NCI-H446 (cell line): ENCODE measurements at places on chromosomes 4 and X.

GRCh38 chrX:136028383-136028984 is 43.2 kb downstream of the SLC9A6 start:
- peak; percentile 34 for DNase-seq

- DNase-seq = no peak
Measured at GRCh38 chrX:38985375-38985774, 184.1 kb downstream of the MID1IP1 start.

GRCh38 chrX:154378059-154378798 is 866 bp upstream of the EMD start:
- peak; percentile 52 for DNase-seq

- no peak for DNase-seq
Measured at GRCh38 chr4:3716631-3717235, 49.5 kb upstream of the ADRA2C start.

DNA sequence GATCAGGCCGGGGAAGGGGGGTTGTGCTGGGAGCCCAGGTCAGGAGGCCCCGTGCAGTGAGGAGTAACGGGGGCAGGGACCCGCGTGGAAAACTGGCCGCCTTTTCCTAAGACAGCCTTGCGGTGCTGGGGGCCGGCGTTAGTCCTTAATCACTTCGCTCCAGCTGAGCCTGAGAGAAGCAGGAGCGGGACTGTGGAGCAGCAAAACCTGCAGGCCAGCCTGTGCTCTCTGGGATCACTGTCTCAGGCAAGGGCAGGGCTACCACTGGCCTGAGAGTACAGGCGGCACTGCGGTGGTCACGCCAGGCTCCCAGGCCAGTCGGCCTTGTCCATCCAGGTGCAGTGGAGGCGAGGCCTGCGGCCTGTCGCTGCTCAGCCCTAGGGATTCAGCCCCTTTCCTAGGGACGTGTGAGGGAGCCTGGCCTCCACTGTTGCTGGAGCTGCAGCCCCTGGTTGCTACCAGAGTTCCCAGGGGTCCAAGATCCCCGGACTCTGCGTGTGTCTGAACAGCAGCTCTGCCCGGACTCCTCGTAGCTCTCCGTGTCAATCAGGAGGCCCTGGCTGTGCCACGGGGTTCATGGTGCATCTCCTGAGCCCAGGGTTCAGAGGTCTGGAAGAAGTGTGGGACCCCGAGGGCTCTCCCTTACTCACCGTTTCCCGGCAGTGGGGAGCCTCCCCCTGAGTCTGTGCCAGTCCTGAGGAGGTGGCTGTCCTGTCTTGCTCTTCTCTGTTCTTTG is 2141.7 kb upstream of the TENM3 start:
- no peak for DNase-seq

DNA sequence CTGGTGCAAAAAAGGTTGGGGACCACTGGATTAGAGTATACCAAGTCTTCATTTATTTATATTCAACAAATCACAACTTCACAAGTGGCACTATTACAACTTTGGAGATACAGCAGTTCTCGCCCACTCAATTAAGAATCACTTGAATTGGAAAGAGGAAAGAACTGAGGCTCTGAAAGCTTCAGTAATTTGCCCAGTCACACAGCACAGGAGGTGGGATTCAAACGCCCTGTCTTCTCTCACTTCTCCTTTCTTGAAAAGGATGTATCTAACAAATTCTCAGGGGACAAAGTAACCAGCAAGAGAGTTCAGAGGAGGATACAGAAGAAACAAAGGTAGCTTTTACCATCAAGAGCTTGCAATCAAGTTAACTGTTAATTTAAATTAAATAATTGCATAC is 12.4 kb downstream of the SMIM14 start:
- no peak for DNase-seq

GRCh38 chr4:145295547-145295946 is 115.2 kb upstream of the OTUD4 start:
- no peak for DNase-seq

DNA sequence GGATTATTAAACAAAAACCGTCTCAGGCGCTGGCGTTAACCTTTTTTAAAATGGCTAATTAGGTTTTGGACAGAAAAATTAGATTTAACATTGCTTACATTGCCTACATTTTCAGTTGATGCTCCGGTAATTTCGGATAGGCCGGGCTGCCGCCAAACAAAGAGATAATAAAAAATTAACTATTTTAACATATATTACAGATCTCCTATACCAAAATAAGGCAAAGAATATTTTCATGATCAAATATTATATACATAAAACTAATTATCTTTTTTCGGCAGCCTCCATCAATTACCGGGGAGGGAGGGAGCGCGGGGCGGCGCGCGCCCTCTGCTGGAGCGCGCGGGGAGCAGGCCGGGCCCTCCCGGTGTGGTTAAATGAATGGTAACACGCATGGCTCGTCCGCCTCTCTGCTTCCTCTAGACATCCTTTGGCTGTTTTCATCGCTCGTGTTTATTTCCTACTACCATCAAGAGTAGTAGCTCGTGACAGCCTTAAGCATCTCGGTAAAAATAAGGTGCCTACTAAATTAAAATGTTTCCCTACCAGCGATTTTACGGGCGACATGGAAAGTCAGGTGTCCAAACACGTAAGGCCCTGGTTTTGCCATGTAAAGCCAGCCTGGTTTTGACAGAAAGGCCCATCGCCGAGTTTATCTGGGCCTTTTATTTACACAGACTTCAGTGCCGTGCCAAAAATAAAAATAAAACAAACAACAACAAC is 52.4 kb upstream of the TMEM33 start:
- DNase-seq = no peak

DNA sequence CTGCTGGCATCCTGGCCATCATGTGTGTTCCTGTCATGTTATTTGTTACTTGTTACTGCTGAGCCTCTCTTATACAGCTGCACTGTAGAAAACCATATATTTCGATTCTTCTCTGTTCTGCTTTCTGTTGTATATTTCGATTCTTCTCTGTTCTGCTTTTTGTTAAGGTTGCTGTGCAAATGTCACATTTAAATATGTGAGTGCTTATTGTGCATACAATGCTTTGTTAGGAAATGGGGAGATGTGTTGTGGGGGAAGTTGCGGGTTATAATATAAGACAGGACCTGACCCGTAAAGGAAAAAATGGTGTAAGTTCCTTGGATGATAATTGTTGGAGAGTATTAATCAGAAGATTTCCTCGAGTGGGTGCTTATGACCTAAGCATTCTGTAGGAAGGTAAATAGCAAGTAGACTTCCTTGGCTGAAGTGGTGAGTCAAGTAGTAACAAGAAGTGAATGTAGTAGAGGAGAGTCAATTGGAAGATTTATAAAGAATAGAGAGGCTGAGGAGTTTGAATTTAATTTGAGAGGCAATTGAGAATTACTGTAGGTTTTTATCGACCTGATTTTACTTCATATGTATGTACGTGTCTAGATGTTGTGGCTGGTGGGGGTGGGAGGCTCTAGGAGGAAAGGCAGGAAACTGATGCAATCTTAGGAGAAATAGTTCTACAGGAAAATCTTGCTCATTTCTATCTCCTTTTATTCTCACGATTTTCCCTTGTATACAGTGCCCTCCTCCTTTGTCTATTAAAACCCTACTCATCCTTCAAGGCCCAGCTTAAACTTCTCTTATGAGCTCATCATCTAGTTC is 8.5 kb downstream of the OGT start:
- DNase-seq = no peak

GRCh38 chr4:55822329-55822728 is 2.7 kb downstream of the EXOC1L start:
- DNase-seq = no peak

- no peak for DNase-seq
Measured at GRCh38 chr4:998096-998691, 5.0 kb upstream of the SLC26A1 start.

DNA sequence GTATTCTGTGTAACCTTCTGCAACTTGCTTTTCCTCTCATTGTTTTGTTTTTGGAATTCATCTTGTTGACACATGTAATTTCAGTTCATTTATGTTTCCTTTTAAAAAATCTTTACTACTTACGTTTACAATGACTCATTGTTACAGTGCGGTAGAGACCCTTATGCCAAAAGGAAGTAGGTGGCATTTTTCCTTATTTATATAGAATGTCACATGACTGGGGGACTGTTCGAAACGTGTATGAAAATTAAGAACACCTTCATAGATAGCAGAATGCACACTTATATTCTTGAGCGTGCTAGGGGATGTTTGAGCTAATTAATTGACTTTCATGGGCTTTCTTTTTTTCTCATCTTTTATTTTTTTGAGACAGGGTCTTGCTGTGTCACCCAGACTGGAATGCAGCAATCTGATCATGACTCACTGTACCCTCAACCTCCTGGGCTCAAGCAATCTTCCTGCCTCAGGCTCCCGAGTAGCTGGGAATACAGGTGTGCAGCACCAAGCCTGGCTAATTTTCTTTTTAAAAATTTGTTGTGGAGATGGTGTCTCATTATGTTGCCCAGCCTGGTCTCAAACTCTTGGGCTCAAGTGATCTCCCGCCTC is 7.3 kb downstream of the REPS2 start:
- DNase-seq = no peak

- DNase-seq = no peak
Measured at GRCh38 chr4:53680598-53680997, 89.3 kb upstream of the LNX1 start.

GRCh38 chr4:60718874-60719273 is 481.3 kb upstream of the ADGRL3 start:
- no peak for DNase-seq

- no peak for DNase-seq
Measured at GRCh38 chrX:6826856-6827255, 291.9 kb upstream of the VCX3A start.

- no peak for DNase-seq
Measured at GRCh38 chrX:13285229-13285628, 34.6 kb downstream of the ATXN3L start.

DNA sequence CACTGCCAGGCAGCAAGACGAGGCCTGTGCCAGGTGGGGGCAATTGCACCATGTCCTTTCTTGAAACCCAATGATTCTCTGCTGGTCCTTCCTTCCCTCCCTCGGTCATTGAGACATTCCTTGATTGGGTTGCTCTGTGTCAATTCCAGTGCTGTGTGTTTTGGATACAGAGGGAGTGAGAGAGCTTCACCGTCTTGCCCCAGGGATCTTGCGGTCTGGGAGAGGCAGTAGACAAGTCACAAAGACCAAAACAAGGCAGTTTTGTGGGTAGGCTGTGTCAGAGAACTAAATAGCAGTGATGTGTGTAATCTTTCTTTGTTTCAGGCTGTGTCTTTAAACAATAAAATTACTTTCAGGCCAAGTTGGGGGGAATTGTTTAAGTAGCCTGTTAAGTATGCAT is 38.8 kb upstream of the TADA2B start:
- DNase-seq = no peak

GRCh38 chr4:154082760-154083535 is 294.1 kb upstream of the SFRP2 start:
- no peak for DNase-seq

GRCh38 chrX:78330540-78330939 is 3.1 kb upstream of the CYSLTR1 start:
- DNase-seq = no peak

DNA sequence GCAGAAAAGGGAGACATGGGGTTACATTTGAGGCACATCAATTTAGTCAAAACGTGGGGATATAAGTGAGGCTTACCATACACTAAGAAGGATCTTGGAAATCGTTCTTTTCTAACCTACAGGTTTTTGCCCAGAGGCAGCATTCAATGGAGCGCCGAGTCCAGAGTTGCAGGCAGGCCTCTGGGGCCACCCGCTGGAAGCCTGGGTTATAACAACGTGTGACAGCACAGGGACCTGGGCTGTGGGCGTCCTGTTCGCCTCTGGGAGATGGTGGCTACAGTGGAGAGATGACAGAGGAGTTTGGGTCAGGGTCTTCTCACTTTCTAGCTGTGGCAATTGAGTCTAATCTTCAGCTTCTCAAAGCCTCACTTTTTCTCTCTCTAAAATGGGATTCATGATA is 53.9 kb downstream of the ENPP6 start:
- DNase-seq = no peak

DNA sequence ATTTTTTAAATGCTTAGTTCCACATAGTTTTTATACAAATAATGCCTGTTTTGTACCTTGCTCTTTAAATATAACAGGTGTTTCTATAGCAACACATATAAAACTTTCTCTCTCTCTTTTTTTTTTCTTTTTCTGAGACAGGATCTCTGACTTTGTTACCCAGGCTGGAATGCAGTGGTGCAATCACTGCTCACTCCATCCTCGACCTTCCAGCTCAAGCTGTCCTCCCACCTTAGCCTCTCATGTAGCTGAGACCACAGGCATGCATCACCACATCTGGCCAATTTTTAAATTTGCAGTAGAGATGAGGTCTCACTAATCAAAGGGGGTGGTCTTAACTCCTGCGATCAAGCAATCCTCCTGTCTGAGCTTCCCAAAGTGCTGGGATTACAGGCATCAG is 18.3 kb upstream of the SULT1E1 start:
- DNase-seq = no peak

GRCh38 chr4:138217567-138217966 is 24.6 kb downstream of the SLC7A11 start:
- DNase-seq = no peak

DNA sequence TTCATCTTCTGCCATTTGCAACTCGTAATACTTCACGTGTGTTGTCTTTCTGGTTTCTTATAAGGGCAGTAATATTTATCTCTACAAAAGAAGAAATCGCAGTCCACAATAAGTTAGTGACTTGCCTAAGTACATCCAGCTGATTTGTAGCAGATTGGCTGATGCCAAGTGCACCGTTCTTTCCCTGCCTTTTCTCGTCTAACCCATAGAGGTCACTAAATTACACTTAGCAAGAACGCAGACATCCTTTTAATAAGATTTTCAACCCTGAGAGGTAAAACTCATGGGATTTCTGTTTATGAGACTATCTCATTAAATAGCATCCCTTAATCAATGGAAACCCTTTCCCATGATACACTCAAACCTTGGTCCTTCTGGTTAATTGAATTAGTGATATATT is 408.6 kb upstream of the ACTRT1 start:
- DNase-seq = no peak

DNA sequence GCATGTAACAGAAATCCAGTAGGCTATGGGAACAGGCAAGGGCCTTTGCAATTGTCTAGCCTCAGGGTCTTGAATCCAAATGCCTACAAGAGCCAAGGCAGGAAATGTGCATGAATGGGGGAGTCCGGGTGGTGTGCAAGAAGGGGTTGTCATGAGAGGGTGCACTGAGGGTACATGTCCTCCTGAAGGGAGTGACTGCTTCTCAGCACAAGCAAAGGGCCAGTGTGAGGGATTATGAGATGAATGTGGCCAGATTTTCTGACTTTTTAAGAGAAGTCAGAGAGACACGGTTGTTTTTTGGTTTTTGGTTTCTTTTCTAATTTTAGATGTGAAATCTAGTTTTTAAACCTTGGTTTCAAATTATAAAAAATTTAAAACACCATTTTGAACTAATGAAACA is 76.5 kb upstream of the LSM6 start:
- no peak for DNase-seq

GRCh38 chr4:138451276-138451663 is 209.1 kb upstream of the SLC7A11 start:
- DNase-seq = no peak

DNA sequence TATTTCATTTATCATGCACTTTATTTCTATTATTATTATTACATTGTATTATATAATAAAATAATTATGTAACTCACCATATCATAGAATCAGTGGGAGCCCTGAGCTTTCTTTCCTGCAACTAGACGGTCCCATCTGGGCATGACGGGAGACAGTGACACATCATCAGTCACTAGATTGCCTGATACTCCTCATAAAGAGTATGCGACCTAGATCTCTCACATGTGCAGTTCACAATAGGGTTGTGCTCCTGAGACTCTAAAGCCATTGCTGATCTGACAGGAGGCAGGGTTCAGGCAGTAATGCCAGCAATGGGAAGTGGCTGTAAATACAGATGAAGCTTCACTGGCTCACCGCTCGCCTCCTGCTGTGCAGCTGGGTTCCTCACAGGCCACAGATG is 62.3 kb downstream of the DMD start:
- no peak for DNase-seq
